Spleen (tissue), 13 donors: ENCODE measurements at places on chromosomes 5 and 9.

DNA sequence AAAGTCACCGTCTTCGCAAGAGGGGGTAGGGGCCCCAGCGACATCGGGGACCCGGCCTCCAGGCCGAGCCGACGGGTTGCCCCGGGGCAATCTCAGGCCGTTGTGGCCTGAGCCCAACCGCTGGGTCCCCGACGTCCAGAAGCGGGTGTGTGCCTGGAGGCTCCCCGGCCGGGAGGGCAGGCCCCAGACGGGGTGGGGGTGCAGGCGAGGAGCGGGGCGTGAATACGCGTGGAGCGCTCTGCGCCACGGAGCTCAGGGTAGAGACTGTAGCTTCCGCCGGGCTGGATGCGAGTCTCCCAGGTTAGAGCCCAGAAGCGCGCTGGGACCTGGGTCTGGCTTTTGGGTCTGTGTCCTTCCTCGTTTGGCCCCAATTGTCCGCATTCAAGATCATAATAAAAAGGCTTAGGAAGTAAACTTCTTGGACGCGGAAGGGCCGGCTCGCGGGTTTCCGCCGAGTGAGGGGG, 3.5 kb downstream of the BARX1 start:
- no peak for DNase-seq

GRCh38 chr9:130845901-130846481, 10.9 kb downstream of the ABL1 start:
- DNase-seq: no peak

DNA sequence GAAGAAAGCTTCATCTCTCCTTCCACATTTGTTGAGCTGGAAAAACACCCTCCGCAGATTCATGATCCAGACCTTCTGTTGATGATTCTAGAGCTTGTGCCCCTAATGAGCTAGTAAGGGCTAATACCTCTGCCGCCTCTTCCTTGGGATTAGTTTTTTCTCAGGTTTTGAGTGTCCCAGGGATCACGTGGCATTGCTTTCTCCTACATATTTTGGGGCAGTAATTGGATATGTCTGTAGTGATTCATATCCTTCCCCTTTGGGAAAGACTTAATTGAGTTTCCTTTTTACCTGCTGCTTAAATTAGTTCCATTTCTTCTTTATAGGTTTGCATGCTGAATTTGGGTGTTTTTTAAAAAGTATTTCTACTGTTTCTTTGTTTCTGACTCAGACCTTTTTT, 143.9 kb downstream of the GOLPH3 start:
- DNase-seq: no peak

- DNase-seq: no peak
Observed at GRCh38 chr5:141409598-141410306, 1.9 kb downstream of the PCDHGB6 start.

GRCh38 chr9:135706288-135706687, 4.3 kb downstream of the KCNT1 start:
- DNase-seq: no peak

- no peak for DNase-seq
Observed at GRCh38 chr5:4553130-4553529, 587.0 kb upstream of the ADAMTS16 start.

DNA sequence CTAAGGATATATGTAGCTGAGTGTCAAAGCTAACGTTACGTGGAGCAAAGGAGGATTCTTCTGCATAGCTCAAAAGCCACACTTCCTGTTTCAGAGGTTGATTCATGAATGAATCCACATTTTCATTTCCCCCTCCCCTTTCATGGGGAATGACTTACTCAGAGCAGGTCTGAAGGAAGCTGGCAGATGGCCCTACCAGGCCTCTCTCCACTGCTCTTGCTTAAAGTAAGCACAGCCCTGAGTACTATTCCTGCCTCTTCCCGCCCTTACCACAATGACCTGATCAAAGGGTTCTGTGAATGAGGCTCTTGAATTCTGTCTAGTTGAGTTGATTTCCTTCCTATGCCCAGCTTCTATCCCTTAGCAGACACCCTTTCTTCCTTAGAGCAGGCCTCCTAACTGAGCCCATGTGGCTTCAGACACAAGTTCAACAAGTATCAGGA, 6.3 kb downstream of the IGIP start:
- no peak for DNase-seq

GRCh38 chr5:162484986-162485385, 417.4 kb downstream of the GABRG2 start:
- no peak for DNase-seq

- DNase-seq: no peak
Observed at GRCh38 chr5:33257807-33258429, 182.8 kb upstream of the TARS1 start.

DNA sequence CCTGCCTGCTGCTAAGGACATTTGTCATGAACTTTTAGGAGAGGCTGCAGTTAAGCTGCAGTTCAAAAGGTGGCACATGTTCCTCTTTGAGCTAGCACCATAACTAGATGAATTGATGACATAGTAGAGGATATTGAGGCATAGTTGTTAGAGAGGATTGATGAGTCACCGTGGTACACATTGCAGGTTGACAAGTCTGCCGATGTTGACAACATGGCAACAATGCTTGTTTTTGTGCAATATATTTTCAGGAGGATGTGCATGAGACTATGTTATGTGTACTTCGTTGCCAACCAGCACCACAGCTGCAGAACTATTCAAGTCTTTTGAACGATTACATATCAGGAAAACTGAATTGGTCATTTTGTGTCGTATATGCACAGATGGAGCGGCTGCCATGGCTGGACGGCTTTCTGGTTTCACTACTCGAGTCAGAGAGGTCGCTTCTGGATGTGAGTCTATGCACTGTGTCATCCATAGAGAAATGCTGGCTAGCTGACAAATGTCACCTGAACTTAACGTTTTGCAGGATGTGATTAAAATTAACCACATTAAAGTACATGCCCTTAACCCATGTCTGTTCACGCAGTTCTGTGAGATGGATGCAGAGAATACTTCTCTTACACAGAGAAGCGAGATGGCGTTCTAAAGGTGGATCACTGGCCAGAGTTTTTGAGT, 24.2 kb downstream of the ANP32B start:
- no peak for DNase-seq
